ENCODE measurements at places on chromosomes 3 and 15. TPM values are rescaled to one million over a fixed set of nuclear protein-coding genes. Genes with fewer than 3 reads are reported as not detected.

GPR15 gene
- not detected for total RNA-seq

FRMD5 gene
- 0.13 TPM for total RNA-seq

ACKR2 gene
- total RNA-seq, result 5.6 TPM

CPNE9 gene
- not detected for total RNA-seq

GRCh38 chr15:91385311-91385710 is 285.3 kb downstream of the SV2B start:
- no peak for DNase-seq

GRCh38 chr3:137065381-137065780 is 107.6 kb downstream of the IL20RB start:
- no peak for DNase-seq

- no peak for DNase-seq
Observed at GRCh38 chr3:142507241-142507640, 59.4 kb upstream of the XRN1 start.

- no peak for DNase-seq
Observed at GRCh38 chr3:139463466-139463865, 12.8 kb downstream of the RBP2 start.

- no peak for DNase-seq
Observed at GRCh38 chr3:115562636-115563267, 60.6 kb upstream of the GAP43 start.

DNA sequence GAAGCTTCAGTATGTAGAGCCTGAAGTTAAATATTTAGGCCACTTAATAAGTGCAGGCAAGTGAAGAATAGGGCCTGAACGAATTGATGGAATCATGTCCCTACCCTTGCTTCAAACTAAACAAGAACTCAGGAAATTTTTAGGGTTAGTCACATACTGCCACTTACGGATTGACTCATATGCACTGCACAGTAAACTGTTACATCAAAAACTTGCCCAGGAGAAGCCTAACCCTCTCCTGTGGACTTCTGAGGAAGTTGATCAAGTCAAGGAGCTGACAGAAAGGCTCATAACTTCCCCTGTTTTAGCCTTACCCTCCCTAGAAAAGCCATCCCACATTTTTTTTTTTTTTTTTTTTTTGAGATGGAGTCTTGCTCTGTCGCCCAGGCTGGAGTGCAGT is 20.6 kb upstream of the KBTBD12 start:
- no peak for DNase-seq

GRCh38 chr3:122322095-122323075 is 2.7 kb upstream of the CSTA start:
- DNase-seq, result no peak

DNA sequence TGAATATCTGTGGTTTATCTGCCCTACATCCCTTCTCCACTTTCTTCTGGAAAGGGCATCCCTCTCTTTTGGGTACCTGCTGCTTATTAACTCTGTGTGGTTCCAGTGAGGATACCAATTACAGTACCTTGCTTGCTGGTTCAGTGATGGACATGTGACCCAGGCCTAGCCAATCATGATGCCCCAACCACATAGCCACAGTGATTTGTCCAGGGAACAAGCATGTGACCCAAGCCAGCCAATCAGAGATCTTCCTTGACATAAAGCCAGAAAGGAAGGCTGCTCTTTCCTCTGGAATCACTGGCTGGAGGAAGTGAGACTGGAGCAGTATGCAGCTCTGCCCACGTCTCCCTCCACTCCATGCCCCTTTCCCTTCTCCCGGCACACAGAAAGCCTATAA is 10.9 kb upstream of the TMEM158 start:
- DNase-seq, result no peak

GRCh38 chr3:71062952-71063772 is 520.4 kb downstream of the FOXP1 start:
- no peak for DNase-seq

DNA sequence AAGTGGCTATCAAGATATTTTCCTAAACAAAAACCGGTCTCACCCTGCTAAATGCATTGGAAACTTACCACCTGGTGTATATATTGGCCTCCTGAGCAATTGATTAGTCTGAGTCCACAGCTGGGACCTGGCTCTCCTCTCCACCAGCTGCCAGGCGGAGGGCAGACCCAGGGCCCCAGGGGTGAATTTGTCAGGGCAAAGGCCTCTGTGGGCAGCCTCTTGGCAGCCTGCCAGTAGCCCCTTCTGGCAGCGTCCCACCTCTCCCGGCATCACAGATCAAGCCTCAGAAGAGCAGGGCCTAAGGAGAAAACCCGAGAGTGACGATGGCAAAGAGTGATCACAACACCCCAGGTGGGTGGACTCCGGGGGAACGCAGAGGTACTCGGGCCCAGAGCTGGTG is 43.0 kb upstream of the IDH2 start:
- DNase-seq, result no peak

DNA sequence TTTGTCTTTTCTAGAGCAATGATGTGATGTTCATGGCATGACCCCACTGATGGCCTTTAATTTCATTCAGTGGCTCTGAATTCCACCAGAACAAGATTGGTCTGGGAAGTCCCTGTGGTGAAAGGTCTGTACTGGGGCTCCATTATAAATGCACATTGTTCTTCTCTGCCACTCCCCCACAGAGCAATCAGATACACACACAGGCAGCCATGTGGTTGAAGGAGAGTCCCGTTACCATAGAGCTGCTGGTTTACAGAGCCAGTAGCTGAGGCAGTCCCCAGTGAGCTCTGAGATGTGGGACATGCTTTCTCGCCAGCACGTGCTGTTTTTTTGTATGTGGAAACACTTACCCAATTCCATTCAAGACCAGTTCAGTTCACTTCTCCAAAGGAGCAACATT is 172.7 kb upstream of the TRIM42 start:
- DNase-seq, result no peak

DNA sequence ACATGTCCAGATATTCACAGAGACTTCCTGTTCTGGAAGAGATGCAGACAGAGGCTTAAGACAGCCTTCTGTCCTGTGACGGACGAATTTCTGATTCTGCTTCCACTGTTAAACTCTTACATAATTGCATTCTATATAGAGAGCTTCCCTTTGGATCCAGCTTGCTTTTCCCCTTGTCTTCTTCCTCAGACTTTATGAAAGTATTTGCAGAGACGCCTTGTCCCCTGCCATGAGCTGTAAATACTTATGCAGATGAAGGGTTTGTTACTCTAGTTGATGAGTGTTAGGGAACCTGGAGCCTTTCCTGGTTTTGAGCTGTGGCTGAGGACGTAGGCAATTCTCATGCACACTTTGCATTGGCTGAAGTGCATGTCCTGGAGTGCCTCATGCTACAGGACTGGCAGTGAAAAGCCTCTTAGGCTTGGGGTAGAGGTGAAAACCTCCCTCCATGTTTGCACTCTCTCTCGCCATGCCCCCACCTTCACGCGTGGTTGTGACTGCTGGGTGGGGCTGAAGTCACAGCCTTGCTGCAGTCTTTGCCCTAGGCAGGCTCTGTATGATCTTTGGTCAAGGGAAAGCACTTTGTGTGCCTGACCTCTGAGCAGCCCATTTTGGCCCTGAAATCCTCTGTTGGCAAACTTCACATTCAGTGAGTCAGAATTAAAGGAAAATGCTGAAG is 286.6 kb downstream of the PTPRG start:
- DNase-seq, result no peak

- no peak for DNase-seq
Observed at GRCh38 chr3:60573494-60573893, 677.8 kb downstream of the FHIT start.

- no peak for DNase-seq
Observed at GRCh38 chr3:161171113-161171512, 50.0 kb upstream of the NMD3 start.
